ENCODE measurements at places on chromosomes 12 and 14.
A peak's percentile ranks its signal among the peaks of the same experiment; 100 is the strongest.

GRCh38 chr14:53963320-53964227, 6.9 kb upstream of the BMP4 start:
- DNase-seq: peak; percentile 15

DNA sequence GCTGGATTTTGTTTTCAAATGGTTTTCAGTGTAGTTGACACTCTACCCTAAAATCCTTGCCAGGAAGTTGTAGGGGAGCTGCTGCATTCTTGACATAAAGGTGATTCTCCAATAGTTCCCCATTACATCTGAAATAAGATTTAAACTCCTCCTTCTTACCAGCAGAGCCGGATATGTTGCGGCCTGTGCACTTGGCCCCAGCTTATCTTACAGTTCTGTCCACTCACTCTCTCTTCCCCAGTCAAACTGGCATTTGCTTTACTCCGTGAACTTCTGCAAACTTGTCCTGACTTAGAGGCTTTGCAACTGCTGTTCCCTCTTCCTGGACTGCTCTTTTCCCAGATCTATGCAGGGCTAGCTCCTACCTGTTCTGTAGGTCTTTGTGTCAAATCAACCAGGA, 929.5 kb downstream of the VRK1 start:
- DNase-seq: no peak

DNA sequence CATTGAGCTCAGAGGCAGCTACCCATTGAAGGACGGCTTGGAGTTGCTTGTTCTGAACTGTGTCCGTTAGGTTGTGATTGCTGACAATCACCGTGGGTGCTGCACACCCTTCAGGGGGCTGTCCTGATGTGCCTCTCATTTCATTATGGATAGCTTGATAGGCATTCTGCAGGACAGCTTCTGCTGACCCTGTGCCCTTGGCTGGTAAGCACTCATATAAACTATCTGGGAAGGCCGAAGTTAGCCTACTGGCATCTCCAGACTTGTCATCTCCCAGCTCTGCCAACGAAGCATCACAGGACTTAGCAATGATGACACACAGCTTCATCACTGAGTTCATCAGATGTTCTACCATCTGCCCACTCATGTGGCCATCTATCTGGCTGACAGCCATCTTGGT, 22.3 kb downstream of the AKAP3 start:
- no peak for DNase-seq

DNA sequence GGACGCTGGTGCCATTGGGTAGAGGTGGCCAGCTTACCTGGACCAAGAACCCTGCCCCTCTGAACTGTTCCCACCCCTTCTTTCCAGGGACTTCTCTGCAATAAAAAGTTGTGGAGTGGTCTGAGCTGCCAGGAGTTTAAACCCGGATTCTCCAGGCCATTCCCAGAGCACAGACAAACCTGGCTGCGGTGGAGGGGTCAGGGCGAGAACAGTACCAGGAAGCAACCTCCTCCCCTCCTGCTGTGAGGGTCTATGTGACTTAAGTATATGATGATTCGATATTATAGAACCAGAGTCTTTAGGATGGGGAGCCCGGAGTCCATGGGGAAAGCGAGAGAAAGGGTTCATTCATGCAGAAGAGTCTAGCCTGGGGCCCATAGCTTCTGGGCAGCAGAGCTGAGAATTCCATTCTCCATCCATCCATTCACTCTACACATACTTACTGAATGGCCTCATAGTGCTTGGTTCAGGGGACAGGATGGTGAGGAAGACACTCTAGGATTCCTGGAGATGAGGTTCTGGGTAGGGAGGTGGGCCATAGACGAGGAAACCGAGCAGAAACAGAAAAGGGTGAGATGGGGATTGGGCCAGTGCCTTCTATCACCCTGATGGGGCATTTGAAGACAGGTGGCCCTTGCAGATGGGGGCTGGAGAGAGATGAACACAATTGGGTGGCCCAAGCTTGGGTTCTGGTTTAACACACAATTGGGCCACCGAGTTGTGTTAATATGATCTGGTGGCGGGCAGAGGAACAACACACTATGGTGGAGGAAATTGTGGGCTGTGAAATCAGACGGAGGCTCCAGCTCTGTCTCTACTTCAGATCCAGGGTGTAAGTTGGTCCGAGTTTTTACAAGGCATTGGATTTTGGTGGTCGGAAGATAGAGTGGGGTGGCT, 5.2 kb downstream of the KRT86 start:
- DNase-seq: no peak

DNA sequence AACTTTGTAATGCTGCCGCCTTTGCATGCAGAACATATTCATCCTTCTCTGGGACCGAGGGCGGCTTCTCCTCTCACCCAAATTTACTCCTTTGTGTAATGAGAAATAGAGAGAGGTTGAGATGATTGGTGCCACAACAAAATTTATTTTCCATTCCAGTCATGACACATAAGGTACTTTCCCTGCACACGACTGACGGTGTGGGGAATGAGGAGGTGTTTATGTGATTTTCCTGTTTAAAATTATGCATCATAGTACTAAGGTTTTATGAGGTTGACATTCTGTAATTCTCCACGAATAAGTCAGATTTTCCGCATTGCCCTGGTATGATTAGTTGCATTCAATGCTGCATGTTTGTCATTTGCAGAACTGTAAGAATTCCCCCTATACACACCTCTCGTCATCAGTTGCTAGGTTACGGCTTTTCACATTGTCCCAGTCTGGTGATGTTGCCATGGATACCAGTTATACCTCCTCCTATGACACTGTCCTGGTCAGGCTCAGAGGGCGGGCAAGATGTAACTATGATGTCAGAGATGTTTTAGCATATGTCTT, 23.1 kb downstream of the BICDL1 start:
- DNase-seq: peak; percentile 84

DNA sequence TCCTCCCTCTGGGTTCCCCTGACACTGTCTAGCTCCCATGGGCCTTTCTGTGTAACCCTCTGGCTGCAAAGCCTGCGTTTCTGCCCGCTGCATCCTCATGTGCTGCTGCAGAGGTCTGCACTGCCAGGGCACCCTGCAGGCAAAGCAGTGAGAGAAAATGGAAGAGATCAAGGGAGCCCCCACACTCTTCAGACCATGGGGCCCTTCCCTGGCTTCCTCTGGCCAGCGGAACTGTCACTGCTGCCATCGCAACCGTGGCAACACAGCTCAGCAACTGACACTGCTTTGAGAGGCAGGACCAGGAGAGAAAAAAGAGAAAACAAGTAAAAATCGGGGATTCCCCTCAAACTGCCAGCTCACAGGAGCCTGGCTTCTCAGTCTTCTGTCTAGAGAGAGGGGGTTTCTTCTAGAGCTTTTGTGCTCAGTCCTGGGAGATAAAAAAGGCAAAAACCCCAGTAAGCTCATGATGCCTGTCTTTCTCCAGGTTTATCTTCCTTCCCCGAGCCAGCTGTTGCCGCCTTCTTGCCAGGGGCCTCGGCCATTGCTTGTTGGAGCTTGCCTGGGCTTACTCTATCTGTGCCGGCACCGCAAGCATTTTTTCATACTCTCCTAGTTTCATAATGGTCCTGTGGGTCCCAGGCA, 38.9 kb downstream of the C14orf132 start:
- DNase-seq: no peak

DNA sequence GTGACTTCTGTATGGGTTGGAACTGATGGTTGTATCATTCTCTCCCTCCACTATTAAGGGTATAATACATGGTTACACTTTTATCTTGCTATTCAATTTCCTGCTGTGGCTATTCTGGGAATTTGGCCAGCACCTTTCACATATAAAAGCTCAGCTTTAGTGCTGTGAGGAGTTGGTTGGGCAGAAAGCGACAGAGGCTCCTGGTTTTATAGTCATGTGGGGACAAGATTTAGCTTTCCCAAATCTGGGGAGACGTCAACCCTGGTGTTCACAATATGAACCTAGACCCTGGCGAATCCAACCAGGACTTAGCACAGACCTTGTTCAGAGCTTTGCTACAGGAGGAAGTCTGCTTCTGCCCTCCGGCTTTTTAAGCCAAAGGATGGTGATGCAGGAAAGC, 36.5 kb downstream of the FOS start:
- no peak for DNase-seq

- DNase-seq: no peak
These were observed 7.4 kb upstream of the MYH7 start for GRCh38 chr14:23442721-23443356.

Measured in stimulated activated CD4-positive, alpha-beta T cell treated with anti-CD3 and anti-CD28 coated beads, Interleukin-15, amount 100 ng/mL, for 24 hours (primary cell).